ENCODE measurements at places on chromosomes 7 and 10.

DNA sequence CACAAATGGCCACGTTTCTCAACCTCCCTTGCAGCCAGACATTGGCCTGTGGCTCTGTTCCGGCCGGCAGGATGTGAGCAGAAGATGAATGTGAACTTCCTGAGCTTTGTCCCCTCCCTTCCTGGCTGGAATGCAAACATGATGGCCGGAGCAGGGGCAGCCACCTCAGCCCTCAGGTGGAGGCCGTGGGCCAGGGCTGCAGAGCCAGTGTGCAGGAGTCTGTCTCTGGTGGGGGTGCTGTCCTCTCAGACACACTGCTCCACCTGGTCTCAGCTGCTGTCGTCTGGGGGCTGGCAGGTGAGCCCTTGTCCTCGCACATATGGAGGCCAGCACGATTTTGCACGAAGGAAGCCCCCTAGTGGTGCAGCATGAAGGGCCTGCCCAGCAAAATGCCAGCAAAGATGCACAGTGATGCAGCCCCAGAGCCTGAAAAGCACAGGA is 25.3 kb upstream of the PWWP2B start:
- DNase-seq = no peak

DNA sequence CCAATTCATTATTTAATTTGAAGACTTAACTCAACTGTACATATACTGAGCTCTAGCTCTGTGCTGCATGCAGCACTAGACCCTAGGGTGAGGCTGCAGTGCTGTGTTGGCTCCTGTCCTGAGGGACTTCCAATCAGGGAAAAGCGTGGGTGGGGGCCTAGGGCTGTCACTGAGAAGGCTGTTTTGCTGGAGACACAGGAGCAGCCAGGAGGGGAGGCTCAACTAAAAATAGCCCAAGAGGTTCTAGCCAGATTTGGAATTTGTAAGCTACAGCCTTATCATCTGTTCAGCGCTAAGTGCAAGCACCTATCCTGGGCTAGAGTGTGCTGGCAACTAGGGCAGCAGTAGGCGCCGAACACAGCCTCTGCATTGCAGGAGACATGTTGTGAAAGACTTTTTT is 121.1 kb downstream of the VWC2 start:
- DNase-seq = no peak

- no peak for DNase-seq
These were observed 71.4 kb downstream of the FGFR2 start for GRCh38 chr10:121526801-121527221.

DNA sequence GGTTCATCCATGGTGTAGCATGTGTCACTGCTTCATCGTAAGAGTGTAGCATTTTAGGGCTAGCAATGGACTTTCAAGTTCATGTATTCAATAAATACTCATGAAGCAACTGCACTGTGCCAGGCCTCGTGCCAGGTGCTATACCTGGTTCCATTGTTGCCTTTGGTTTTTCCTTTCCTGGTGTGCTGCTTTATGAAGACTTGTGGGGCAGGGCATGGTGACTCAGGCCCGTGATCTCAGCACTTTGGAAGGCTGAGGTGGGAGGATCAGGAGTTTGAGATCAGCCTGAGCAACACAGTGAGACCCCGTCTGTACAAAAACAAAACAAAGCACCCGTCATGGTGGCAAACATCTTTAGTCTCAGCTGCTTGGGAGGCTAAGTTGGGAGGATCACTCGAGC is 2.2 kb upstream of the CPA4 start:
- no peak for DNase-seq

- no peak for DNase-seq
These were observed 37.1 kb downstream of the ELMO1 start for GRCh38 chr7:37411444-37412034.

- peak; percentile 85 for DNase-seq
These were observed 79.8 kb downstream of the ABI1 start for GRCh38 chr10:26780793-26781601.

DNA sequence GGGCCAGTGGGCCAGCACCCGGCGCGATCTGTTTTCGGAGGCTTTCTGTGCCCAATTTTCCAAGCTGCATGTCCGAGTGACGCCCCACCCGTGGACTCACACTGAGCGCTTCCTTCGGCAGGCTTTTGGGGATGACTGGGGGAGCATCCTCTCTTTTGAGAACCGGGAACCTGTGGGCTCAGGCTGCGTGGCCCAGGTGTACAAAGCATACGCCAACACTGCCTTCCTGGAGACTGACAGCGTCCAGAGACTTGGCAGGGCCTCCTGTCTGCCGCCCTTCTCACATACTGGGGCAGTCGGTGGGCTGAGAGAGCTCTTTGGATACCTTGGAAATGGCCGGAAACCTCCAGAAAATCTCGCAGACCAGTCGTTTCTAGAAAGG is 1.0 kb downstream of the ADCK2 start:
- no peak for DNase-seq

DNA sequence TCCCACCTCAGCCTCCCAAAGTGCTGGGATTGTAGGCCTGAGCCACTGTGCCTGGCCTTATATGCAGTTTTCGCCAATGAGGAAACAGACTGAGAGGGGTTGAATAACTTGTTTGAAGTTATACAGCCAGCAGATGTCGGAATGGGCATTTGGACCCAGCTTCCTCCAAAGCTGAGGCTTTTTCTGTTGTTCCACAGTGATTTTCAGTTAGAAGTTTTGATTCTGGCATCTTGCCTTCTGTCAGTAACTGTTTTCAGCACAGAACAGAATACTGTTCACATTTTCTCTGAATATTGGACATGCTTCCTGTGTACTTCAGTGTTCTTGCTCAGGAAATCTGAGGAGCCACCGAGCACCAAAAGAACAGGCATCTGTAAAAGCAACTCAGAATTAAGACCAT is 287.2 kb downstream of the CAMK1D start:
- no peak for DNase-seq

- peak; percentile 81 for DNase-seq
These were observed 345.0 kb downstream of the REEP3 start for GRCh38 chr10:63866075-63866746.

DNA sequence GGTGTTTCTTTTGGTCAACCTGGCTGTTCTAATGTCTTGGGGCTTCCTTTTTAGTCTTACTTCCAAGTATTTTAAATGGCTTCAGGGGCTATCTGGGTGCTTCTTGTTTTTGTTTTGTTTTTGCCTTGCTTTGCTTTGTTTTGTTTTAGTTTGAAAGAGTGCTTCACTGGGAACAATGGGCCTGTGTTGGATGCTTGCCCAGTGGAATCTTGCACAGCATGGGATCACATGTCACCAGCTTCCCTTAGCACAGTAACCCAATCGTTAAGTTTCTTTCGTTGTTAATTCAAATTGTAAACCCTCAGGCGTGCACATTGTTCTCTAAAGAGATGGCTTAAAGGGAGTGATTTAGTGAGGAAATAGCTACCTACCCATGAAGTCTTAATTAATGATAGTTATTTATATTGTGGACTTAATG is 8.9 kb downstream of the COL17A1 start:
- peak; percentile 47 for DNase-seq

DNA sequence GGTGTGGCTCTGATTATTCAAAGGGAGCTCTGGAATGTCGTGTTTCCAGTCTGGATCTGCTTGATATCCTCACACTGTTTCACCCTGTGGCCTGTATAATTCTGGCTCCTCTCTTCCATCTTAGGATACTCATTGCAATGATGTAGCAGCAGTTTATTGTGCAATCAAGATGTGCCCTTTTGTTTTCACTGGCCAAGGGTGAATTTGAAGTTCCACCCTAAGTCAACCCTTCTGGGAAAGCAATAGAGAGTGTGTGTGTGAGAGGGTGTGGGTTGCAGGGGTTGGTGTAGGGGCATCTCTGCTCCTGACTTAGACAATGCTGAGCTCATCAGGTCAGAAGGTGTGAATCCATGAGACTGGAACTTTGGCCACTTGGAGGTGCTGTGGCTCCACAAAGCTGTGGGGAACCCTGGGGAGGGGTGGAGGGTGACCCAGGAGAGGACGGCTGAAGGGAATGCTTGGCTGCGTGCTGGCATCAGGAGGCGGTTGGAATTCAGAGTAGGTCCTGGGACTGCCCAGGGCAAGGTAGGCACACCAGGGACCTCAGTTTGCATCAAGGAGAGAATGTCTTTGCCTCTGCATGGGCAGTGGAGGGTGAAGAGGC is 118.0 kb upstream of the PRSS58 start:
- DNase-seq = peak; percentile 56

- no peak for DNase-seq
These were observed 385.8 kb upstream of the C7orf33 start for GRCh38 chr7:148204639-148205304.

- DNase-seq = no peak
These were observed 5.9 kb upstream of the LFNG start for GRCh38 chr7:2513702-2514101.

DNA sequence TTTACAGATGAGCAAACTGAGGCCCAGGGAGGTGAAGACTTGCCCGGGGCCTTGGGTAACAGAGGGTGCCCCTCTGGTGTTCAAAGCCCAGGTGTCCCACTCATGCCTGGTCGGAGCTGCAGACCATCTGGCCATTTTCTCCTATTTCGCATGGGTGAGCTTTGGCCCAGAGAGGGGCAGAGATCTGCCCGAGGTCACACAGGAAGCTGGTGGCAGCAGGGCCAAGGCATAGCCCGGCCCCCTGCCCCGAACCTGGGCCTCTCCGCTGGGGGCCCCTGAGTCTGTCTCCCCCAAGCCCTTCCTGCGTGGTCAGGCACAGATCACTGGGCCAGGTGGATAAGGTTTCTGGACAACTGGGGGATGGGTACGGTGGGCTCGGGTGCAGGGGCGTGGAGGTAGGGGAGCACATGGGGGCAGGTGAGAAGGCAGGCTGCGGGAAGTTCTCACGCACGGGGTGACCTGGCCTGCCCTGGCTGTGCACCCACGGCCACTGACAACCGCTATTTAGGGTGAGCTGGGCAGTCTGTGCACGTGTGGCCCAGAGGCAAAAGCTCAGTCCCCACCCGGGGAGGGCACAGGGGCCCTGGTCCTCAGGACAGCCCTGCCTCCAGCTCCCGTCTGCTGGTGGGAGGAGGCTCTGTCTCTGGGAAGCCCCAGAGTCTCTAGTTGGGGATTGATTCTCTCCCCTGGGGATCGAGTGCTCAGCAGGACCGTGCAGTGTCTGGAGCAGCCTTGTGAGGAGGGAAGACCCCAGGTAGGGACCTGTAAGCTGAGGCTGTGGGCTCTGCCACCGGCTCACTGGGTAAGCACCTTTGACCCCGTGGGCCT is 68.6 kb downstream of the UNCX start:
- DNase-seq = no peak

- DNase-seq = no peak
These were observed 75.8 kb downstream of the PRKCQ start for GRCh38 chr10:6504296-6504695.

GRCh38 chr7:31370609-31371008 is 30.1 kb upstream of the NEUROD6 start:
- no peak for DNase-seq

DNA sequence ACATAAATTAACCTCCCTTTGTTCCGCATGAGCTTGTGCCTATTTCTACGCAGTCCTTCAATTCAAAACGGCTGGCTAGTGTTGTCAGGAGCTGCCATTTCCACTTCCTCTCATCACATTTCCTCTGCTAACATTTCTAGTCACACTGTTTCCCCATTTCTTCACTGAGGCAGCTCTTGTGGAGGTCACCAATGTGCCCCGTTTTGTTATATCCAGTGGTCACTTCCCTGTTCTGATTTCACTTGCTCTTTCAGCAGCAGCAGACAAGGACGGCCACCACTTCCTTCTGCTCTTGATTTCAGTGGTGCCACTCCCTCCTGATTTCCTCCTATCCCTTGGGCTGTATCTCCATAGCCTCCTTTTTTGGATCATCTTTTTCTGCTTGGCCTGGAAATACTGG is 64.8 kb upstream of the SEC61G start:
- no peak for DNase-seq

- DNase-seq = peak; percentile 25
These were observed 163.2 kb downstream of the DGKB start for GRCh38 chr7:14739168-14739840.

- DNase-seq = no peak
These were observed 46.2 kb upstream of the EZH2 start for GRCh38 chr7:148930335-148930734.

GRCh38 chr10:115981081-115981480 is 291.9 kb downstream of the GFRA1 start:
- no peak for DNase-seq

- no peak for DNase-seq
These were observed 110.7 kb downstream of the HIP1 start for GRCh38 chr7:75628055-75628454.

- no peak for DNase-seq
These were observed 2.4 kb upstream of the INPP5A start for GRCh38 chr10:132535065-132535651.

- DNase-seq = no peak
These were observed 77.8 kb upstream of the FAM133B start for GRCh38 chr7:92667816-92668535.

DNA sequence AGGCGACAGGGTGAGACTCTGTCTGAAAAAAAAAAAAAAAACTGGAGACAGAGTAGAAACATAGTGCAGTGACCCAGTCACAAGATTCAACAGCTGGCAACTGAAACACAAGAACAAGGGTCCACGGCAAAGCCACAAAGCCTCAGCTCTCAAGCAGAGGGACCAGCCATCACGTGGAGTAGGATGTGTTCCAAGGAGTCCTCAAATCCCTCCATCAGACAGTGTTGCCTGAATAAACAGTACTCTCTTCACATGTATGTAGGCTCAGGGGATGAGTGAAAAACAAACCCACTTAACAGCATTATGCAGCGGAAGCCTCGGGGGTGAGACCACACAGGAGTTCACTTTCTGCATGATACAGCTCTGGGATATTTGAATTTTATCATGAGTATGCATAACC is 62.0 kb downstream of the SLIT1 start:
- no peak for DNase-seq

- DNase-seq = no peak
These were observed 808 bp downstream of the C10orf71 start for GRCh38 chr10:49299816-49300139.

- DNase-seq = no peak
These were observed 85.2 kb downstream of the ABCB5 start for GRCh38 chr7:20700453-20701227.

GRCh38 chr10:132571650-132572544 is 34.3 kb downstream of the INPP5A start:
- DNase-seq = peak; percentile 62

DNA sequence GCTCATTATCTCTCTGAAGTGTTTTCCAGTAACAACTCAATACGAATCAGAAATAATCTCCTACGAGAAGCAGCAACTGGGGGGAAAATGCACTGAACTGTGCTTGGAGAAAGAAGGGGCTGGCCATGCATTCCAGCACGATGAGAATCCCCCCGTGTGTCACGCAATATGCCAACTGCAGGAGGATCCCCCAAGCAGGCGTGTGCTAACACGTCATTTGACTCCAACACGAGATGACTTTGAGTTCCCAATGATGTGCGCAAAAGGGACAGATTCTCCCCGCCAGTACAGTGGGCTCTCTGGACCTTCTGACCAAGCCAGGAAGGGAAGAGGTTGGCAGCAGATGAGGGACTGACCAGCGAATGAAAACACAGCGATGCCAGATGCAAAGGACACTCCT is 105.5 kb downstream of the KCNMA1 start:
- DNase-seq = peak; percentile 84
